ENCODE measurements at places on chromosomes 12 and 14. TPM values are rescaled to one million over a fixed set of nuclear protein-coding genes. Genes with fewer than 3 reads are reported as not detected.

The FOXG1 gene
- total RNA-seq, result 0.12 TPM

The NT5DC3 gene
- 12.5 TPM for total RNA-seq

- H3K4me1 ChIP-seq, result no peaks in the 10 kb centered on the region
- peaks cover 51% of the 10 kb centered on the region for H3K36me3 ChIP-seq
- no peak overlapping the region for H3K27ac ChIP-seq
- no peak overlapping the region for H3K4me3 ChIP-seq
- DNase-seq, result no peak
Observed at GRCh38 chr12:77032406-77032805, 33.0 kb downstream of the E2F7 start.

The RPGRIP1 gene
- 1.6 TPM for total RNA-seq

GRCh38 chr12:115374480-115375185 is 690.7 kb upstream of the TBX3 start:
- no peak overlapping the region for H3K27ac ChIP-seq
- DNase-seq, result no peak
- no peak overlapping the region for H3K4me3 ChIP-seq
- no peaks in the 10 kb centered on the region for H3K27me3 ChIP-seq
- H3K4me1 ChIP-seq, result no peaks in the 10 kb centered on the region

GRCh38 chr12:48696626-48697025 is 14.6 kb upstream of the KANSL2 start:
- no peaks in the 10 kb centered on the region for H3K27me3 ChIP-seq
- H3K36me3 ChIP-seq, result peaks cover 64% of the 10 kb centered on the region
- H3K27ac ChIP-seq, result no peak overlapping the region
- H3K4me1 ChIP-seq, result no peaks in the 10 kb centered on the region
- no peak for DNase-seq

DNA sequence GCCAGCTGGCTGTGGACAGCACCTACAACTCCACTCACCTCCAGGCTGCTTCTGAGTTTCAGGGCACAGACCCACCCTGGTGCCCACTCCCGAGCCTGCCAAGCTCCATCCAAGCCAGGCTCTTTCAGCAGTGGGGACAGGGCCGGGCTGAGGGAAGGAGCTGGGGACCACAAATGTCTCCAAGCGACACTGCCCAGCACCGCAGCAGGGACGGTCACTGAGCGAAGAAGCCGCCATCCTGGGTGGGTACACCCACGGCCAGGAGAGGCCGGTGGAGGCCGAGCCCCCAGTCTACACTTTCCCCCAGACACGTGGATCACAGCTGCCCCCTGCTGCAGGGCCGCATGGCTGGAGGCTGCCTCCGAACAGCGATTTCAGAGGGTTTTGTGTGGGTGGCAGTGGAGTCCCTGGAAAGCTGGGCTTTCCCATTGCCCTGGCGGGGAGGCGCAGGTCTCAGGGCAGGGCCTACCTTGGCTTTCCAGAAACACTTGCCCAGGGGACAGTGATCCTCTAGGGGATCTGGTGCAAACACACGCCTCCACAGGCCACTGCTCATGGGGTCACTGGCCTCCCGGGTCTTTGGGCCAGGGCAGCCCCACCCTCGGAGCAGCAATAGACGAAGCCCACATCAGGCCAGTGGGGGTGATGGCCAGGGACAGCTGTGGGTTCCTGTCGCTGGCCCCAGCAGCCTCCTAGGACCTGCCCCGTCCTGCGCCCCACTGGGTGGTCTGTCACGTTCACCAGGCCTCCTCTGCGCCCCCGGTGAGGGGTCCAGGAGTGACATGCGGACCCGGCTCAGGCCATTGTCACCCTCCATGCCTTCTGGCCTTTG is 1.2 kb upstream of the GPR132 start:
- H3K27me3 ChIP-seq, result no peaks in the 10 kb centered on the region
- no peak overlapping the region for H3K27ac ChIP-seq
- no peak overlapping the region for H3K4me3 ChIP-seq

- no peaks in the 10 kb centered on the region for H3K27me3 ChIP-seq
- H3K36me3 ChIP-seq, result no peaks in the 10 kb centered on the region
- DNase-seq, result no peak
- no peak overlapping the region for H3K4me3 ChIP-seq
- no peak overlapping the region for H3K27ac ChIP-seq
- no peaks in the 10 kb centered on the region for H3K4me1 ChIP-seq
Observed at GRCh38 chr12:76117751-76118150, 33.3 kb upstream of the NAP1L1 start.

DNA sequence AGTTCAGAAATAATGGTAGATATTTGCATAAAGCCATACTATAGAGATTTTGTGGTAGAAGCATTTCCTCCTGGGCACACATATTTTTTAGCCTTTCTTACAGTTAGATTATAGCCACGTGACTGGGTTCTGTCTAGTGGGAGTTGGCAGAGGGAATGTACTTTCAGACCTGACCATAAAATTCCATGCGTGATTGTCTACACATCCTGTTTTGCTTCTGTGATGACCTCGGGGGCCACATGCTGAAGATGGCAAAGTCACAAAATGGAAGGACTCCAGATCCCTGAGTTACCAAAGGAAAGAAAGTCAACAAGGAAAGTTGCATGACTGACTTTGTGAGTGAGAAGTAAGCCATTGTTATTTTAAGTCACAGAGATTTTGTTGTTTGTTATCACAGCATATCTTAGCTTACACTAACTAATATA is 14.6 kb upstream of the MIA2 start:
- H3K4me3 ChIP-seq, result no peak overlapping the region
- H3K4me1 ChIP-seq, result no peaks in the 10 kb centered on the region
- no peak for DNase-seq

- H3K27me3 ChIP-seq, result peaks cover 16% of the 10 kb centered on the region
- H3K4me3 ChIP-seq, result peak overlapping the region; percentile 91
- no peaks in the 10 kb centered on the region for H3K36me3 ChIP-seq
- peak; percentile 68 for DNase-seq
Observed at GRCh38 chr12:44875417-44875953, 630 bp downstream of the NELL2 start.

DNA sequence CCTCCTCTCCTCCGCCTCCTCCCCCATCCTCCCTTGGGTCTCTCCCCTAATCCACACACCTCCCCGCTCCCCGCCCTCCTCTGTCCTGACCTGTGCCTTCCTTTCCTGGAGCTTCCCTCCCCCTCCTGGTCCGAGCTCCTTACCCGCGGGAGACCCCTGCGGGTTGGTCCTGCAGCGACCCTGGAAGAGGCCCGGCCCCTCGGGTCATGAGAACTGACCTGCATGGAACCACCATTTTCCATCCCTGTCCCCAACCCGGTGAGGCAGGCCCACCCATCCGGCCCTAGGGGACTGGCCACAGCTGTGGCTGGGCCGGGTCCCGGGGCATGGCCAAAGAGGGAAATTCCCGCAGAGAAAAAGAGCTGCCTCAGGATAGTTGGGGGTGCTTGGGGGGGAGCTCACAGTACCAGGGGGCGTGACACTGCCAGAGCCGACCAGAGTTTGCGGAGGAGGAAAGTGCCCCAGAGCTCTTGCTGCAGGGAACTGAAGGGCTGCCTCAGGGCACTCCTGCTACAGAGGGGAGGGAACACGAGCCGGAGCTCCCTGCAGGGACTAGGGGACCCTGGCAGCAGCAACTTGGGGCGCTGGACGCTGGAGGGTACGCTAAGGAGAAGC is 613 bp downstream of the ARHGEF40 start:
- DNase-seq, result peak; percentile 82
- peak overlapping the region; percentile 95 for H3K4me3 ChIP-seq
- peaks cover 4% of the 10 kb centered on the region for H3K36me3 ChIP-seq
- H3K4me1 ChIP-seq, result peaks cover 13% of the 10 kb centered on the region
- H3K27me3 ChIP-seq, result peaks cover 27% of the 10 kb centered on the region

The SIRT4 gene
- 0.78 TPM for total RNA-seq
